Fibroblast of villous mesenchyme (primary cell): ENCODE measurements at places on chromosomes 5 and 9.

DNA sequence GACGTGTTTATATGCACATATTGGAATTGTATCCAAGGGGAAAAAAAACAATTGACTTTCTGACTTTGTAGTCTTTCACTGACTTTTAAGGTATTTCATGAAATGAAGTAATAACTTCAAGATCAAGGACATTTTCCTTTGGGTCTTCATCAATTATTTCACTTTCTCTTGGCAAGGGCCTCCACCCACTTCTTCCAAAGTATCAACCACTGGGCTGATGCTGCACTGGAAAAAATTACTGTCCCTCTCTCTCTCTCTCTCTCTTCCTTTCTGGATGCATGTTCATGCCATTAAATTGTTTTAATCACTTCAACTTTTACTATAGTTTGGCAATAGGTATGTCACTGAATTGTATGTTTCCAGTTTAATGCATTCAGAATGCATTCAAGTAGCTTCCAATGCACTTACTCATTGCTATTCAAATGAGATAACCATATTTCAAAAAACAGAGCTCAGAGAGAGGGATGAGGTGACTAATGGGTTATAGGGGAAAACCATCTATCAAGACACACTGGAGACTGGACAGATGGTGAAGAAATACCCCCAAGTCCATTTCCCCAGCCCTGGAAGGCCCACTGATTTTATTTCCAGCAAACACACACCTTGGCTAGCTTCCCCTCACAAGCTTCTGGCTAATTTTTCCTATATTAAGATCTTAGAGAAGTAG, 585.3 kb downstream of the EBF1 start:
- DNase-seq: peak; percentile 9

DNA sequence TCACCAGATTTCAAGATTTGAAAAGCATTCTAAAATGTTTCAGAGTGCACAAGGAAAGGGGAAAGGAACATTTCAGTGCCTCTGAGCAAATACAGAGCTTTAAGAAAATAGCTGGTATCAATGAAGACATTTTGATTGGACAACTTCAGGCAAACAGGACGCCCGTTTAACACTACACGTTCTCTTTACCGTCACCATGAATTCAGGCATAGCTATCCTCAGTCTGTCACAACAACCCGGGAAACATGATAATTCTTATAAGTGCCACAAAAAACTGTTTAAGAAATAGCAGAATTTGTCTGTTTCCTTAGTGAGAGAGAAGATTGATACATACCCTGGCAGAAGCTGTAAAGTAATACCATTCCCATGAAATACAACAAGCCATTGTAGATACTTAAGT, 392.4 kb upstream of the PDE4D start:
- no peak for DNase-seq

DNA sequence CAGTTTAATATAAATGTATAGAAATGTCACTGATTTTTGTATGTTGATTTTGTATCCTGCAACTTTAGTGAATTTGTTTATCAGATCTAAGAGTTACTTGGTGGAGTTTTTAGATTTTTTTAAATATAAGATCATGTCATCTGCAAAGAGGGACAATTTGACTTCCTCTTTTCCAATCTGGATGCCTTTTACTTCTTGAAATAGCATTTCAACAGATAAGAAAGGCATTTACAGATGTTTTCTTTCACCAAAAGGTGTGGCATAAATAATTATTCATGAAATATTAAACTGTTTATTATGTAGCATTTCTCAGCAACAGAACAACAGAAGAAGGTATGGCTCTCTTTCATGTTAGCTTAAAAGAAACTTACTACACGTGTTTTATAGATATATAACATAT, 34.9 kb upstream of the NIPBL start:
- no peak for DNase-seq

DNA sequence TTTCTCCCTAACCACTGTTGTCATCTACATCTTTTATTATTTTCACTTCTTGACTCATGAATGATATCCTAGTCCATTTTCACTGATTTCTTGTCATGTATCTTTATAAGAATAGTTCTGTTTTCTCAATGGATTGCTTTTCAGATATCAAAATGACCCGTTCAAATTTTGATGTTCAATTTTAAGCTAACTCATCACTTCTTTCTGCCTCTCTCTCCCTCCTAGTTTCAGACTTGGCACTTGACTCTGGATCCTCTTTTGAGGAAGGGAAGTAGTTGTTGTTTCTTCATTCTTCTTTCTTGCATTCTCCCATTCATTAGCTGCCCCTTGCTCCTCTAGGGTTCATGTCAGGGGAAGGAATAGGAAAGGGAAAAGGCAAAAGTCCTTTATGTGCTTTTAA, 23.7 kb downstream of the CSNK1G3 start:
- DNase-seq: no peak

DNA sequence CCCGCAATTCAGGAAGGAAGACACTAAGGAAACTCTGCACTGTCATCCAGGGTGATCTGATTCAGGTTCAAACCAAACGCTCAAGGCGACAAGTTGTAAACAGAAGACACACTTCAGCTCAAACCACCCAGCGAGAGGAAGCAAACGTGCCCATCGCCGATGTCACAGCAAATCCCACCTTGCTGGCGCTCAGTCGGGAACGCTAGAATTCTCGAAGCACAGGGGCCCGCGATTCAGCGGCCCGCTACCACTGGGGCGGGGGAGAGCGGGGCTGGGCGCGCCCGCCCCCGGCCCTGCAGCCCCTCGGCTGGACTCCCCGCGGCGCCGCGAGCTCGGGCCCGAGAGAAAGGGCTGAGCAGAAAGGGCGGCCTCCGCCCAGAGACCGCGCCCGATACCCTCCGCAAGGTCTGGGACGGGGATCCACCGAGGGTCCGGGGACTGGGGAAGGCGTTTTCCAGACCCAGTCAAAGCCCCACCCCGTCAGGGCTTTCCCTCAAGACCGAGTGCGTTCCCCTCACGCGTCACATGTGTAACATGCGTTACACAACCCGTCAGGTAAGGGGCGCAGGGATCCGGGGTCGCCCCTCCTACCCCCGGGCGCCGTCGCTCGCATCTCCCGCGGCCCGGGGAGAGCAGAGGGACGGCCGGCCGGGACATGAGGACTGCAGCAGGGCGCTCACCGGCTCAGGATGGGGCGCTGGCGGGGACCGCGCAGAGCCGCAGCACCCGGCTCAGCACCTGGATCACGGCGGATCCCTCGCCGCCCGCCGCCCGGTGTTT, 469 bp downstream of the AGTPBP1 start:
- DNase-seq: no peak

DNA sequence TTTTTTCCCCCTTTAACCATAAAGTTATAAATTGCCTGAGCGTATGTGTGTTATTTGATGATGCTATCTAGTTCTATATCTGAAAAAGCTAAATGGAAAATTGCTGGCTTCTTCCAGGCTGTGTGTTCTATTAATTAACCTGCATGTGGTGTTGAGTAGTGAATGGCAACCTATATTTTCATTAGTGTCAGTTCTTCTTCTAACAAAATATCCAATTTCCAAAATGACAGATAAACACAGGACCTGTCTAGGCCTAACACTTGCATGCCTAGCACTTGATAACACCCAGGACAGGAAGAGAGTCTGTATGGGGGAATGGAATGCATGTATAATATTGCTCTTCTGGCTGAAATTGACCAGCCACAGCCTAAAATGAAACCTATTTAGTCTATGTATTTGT, 91.7 kb downstream of the CD180 start:
- no peak for DNase-seq

- DNase-seq: no peak
Observed at GRCh38 chr5:150656191-150657132, 4.6 kb upstream of the MYOZ3 start.

DNA sequence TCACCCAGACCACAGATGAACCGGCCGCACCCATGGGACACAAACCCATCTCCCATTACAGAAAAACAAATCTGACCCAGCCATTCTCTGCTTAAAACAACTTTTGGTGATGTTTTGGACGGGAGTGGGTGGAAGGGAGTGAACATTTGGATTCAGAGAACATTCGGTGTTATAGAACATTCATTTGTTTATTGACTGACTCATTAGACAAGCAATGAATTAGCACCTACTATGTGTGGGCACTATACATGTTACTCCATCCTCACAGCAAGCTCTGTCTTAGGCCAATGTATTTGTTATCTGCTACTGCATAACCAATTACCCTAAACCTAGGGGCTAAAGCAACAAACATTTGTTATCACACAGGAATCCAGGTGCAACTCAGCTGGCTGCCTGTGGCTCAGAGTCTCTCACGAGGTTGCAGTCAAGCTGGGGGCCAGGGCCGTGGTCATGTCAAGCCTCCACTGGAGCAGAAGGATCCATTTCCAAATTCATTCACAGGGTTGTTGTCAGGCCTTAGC, 5.1 kb upstream of the ERGIC1 start:
- peak; percentile 71 for DNase-seq

GRCh38 chr5:82931110-82931509, 146.1 kb downstream of the TMEM167A start:
- no peak for DNase-seq

GRCh38 chr5:31614151-31615020, 24.5 kb upstream of the PDZD2 start:
- DNase-seq: peak; percentile 4

- DNase-seq: no peak
Observed at GRCh38 chr5:7941692-7942091, 72.7 kb downstream of the MTRR start.

GRCh38 chr5:9244417-9244816, 301.5 kb downstream of the SEMA5A start:
- no peak for DNase-seq

GRCh38 chr9:137956688-137957385, 79.3 kb downstream of the CACNA1B start:
- DNase-seq: no peak

- no peak for DNase-seq
Observed at GRCh38 chr5:68426586-68426985, 211.0 kb downstream of the PIK3R1 start.

DNA sequence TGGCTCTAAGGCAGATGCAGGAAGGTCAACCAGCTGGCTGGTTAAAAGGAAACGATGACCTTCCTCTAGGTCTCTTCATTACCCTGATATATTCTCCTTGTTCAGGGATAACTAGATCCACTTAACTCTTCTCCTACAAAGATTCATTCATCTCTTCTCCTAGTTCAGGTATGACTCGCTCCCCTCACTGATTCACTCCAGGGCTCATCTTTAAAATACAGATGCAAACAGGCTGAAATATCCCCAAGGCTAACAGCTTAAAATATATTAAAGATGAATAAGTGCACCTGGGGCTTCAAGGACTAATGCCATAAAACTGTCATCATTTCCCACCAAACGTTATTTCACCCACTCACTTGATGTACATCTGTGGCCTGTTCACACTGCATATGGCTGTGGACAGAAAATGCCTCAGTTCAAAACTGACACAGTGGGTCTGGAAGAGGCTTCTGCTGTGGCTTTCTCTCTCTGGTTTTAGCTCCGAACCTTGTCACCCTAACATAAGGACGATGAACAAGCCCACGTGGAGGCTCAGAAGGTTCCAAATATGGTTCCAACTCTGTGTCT, 366.9 kb downstream of the DEPDC1B start:
- DNase-seq: no peak

GRCh38 chr5:18754201-18754600, 1119.9 kb downstream of the TAF11L14 start:
- no peak for DNase-seq

DNA sequence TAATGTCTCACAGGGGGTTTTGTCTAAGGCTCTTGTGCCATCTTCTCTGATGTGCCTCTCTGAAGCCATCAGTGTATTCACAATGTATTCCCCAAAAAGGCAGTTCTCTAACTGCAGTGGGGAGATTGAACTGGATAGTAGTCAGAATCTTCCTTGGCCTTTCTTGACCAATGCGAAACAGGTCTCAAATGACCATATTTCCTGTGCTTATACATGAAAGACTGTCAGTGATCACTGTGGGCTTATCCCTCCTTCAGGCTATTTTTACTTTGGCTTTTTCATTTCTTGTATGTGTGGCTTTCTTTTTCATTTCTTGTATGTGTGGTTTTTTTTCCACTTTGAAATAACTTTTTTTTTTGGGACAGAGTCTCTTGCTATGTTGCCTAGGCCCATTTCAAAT, 19.7 kb downstream of the HMGXB3 start:
- no peak for DNase-seq

DNA sequence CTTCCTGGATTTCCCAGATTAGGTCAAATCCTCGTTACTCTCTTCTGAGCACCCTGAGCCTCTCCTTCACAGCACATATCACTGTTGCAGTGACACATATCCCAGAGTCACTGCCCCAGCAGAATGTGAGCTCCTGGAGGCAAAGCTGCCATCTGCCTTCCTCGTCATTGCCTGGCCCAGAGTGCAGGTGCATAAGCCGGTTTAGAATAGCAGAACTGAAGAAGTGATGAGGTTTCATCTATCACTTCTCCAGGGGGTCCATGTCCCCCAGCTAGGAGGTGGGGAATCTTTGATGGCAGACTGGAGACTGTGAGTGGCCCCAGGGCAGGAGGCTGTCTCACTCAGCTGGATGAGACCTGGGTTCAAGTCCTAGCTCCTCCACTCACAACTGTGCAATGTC, 25.8 kb downstream of the NIPAL4 start:
- DNase-seq: no peak

DNA sequence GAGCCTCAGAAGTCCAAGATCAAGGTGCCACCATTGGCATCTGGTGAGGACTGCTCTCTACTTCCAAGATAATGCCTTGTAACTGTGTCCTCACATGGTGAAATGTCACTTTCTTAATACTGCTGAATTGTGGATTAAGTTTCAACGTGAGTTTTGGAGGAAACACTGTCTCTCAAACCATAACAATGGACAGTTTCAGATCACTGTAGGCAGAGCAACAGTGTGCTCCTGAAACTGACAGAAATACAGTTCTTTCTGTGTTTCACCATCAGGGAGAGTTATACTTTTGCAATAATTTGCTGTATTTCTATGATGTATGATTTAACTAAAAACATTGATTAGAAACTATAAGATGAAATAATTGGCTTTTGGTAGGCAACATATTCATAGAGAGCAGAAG, 1780.5 kb upstream of the CDH6 start:
- DNase-seq: no peak

DNA sequence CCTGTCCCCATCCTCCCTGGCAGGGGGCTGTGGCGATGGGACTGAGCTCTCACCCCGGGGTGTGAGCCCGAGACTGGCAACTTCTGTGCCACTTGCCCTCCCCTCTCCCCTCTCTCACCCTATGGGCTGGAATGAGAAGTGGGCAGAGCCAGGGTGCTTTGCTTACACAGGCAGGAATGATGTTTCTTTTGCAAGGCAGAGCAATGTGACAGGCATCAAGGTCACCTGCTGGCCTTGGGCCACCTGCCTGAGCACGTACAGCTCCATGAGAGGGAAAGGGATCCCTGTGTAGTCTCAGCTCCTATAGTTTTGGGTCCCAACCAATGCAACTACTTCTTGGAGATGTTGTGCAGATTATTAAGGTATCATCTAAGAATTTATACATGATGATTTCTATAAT, 252.8 kb upstream of the DAP start:
- DNase-seq: no peak

- no peak for DNase-seq
Observed at GRCh38 chr9:133519693-133520092, 5.1 kb downstream of the MYMK start.

DNA sequence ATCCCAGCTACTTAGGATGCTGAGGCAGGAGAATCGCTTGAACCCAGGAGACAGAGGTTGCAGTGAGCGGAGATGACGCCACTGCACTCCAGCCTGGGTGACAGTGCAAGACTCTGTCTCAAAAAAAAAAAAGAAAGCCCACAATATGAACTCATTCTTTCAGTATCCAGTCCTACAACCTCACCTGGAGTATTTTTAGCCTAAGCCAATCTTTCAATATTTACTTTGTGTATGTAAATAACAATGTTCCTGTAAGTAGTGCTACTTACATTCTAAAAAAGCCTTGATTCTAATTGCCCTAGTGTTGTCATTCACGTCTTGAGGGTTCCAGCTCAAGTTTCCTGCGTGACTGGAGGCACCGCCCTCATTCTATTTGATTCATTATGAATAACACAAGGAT, 62.0 kb downstream of the BHMT start:
- DNase-seq: no peak
